SJCRH30 (cell line): ENCODE measurements at places on chromosomes 13 and 19. TPM values are rescaled to one million over a fixed set of nuclear protein-coding genes. Genes with fewer than 3 reads are reported as not detected.
A peak's percentile ranks its signal among the peaks of the same experiment; 100 is the strongest.

DNA sequence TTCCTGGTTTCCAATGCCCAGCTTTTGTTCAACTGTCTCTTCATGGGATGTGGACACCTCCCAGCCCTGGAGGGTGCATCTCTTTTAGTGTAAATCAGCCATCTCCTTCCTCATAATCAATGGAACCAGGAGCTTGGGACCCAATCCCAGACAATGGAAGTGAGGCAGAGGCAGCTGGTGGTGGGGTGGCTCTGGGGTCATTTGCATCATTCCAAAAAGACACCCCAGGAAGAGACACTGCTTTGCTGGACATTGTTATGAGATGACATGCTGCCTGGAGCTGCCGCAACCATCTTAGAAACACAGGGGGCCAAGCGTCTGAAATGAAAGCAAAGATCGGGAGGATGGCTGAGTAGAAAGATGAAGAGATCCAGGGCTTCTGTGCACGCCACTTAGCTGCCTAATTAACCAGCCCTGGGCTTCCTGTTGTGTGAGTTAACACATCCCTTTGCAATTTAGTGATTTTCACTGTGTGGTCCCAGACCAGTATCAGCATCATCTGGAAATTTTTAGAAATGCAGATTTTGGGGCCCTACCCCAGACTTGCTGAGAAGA, 36.1 kb downstream of the IRS2 start:
- no peak overlapping the region for H3K27ac ChIP-seq
- H3K4me3 ChIP-seq, result no peak overlapping the region
- H3K4me1 ChIP-seq, result no peaks in the 10 kb centered on the region

DNA sequence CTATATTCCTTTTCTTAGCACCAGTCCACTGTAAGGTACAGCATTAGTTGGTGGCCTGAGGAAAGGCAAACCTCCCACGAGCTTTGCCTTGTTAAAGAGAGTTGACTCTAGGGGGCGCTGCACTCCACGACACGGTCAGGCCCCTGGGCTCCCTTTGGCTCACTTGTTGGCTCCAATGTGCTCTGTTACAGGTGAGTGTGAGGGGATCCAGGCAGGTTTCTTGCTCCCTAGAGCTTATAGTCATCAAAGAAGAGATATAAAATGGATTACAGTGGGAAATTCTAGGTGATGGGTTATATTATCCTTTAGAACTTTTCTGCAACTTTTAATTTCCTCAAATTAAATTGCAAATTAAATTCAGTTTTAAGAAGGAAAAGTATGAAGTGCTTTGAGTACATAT, 3.7 kb downstream of the WDR87 start:
- no peaks in the 10 kb centered on the region for H3K36me3 ChIP-seq
- peak; percentile 82 for DNase-seq
- H3K27me3 ChIP-seq, result no peaks in the 10 kb centered on the region
- H3K27ac ChIP-seq, result no peak overlapping the region
- no peak overlapping the region for H3K4me3 ChIP-seq

Gene SHC2
- total RNA-seq, result 0.12 and 0.23 TPM in 2 replicates

Gene AP1M2
- 0.35 and 0.40 TPM in 2 replicates for total RNA-seq

GRCh38 chr19:13119627-13120026, 1.6 kb downstream of the NACC1 start:
- no peak for DNase-seq
- no peaks in the 10 kb centered on the region; the same call in 1 of the 2 replicates for H3K4me1 ChIP-seq
- H3K27ac ChIP-seq, result no peak overlapping the region
- H3K36me3 ChIP-seq, result peaks cover 27% of the 10 kb centered on the region

- no peaks in the 10 kb centered on the region for H3K27me3 ChIP-seq
- H3K4me3 ChIP-seq, result peak overlapping the region; percentile 84
- H3K27ac ChIP-seq, result no peak overlapping the region
- no peak for DNase-seq
- H3K4me1 ChIP-seq, result no peaks in the 10 kb centered on the region
- peaks cover 9% of the 10 kb centered on the region for H3K36me3 ChIP-seq
Measured at GRCh38 chr19:18920400-18920799, 885 bp downstream of the DDX49 start.

Gene FAM83E
- total RNA-seq, result 1.9 and 3.3 TPM in 2 replicates

DNA sequence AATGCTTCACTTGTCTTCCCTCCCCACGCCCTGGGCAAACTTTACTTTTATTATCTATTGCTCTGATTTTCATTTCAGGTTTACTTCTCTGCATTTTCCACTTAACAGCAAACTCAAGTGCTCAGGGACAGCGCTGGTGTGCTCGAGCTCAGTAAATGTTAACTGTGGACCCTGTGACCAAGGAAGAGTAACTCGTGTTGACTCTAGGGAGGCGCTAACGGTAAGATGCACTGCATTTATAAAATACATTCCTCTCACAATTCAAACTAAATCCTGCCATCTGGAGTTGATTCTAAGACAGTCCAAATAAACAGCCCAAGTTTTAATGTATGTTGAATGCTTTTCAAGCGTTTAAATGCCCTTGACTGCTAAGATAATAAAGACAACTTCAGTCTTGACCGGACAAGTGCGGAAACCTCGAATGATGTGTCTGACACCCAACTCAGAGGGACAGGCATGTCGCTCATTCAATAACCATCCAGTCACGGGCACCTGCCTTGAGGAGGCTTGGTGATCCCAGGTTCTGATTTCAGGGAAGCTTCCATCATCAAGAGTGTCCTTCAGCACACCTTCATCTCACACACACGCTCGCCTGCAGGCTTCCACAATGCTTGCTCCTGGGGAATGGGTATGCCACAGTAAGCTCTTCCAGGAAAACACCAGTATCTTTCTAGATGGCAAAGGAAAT, 93.2 kb downstream of the STK24 start:
- DNase-seq, result peak; percentile 25
- H3K27ac ChIP-seq, result peak overlapping the region; percentile 94
- H3K36me3 ChIP-seq, result no peaks in the 10 kb centered on the region
- H3K27me3 ChIP-seq, result no peaks in the 10 kb centered on the region

DNA sequence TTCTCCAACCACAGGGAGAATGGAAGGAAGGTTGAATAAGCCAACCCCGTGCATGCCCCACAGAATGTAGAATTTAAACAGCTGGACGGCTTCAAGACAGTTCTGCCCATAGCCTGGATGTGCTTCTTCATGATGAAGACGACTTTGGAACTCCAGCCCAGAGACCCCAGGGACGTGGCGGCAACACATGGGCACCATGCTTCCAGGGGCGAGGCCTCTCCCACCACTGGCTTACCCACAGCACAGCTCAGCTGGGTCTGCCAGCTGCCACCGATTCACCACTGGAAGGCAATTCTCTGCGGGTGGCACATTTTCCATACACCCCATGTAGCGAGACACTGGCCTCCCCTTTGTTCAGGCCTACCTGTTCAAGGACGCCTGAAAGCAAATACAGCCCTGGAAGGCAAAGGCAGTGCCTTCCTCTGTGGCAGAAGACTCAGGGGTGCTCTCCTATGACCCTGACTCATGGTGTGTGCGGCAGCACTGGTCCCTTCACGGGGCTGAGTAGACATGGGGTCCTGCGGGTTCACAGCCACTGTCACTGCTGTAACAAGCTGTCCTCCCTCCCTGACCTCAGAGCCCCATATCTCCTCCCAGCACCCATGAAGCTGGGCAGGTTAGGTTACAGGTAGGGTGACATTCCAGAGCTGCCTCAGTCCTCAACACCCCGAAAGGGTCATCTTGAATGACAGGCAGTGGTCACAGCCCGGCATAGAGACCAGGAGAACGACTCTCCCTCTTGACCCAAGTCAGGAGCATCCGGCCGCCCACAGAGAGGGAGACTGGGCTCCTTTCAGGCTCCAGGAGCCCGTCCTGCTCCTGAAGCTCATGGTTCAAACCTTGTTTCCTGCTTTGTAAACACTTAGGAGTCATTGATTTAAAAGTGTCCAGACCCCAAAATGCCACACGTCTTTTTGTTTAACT, 72.7 kb downstream of the SPACA7 start:
- H3K36me3 ChIP-seq, result no peaks in the 10 kb centered on the region
- DNase-seq, result no peak
- no peak overlapping the region for H3K4me3 ChIP-seq
- no peaks in the 10 kb centered on the region for H3K4me1 ChIP-seq
- H3K27me3 ChIP-seq, result no peaks in the 10 kb centered on the region
- no peak overlapping the region for H3K27ac ChIP-seq

DNA sequence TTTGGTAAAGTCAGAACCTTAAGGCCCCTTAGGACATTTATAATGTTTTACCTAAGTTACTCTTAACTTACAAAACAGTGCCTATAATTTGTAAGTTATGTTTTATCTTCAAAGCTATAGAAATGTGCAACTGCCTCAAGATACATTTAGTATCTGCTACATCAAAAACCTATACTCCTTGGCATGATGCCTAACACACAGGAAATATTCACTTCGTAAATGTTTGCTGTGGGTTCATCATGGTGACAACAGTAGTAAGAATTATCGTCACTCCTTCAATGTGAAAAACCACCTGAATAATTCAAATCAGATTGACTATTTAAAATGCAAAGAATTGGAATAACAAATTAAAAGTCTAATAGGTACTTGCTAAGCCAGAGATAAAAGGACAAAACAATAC, 184.1 kb downstream of the DIAPH3 start:
- H3K4me3 ChIP-seq, result no peak overlapping the region
- H3K36me3 ChIP-seq, result peaks cover 27% of the 10 kb centered on the region
- H3K4me1 ChIP-seq, result no peaks in the 10 kb centered on the region
- DNase-seq, result no peak

DNA sequence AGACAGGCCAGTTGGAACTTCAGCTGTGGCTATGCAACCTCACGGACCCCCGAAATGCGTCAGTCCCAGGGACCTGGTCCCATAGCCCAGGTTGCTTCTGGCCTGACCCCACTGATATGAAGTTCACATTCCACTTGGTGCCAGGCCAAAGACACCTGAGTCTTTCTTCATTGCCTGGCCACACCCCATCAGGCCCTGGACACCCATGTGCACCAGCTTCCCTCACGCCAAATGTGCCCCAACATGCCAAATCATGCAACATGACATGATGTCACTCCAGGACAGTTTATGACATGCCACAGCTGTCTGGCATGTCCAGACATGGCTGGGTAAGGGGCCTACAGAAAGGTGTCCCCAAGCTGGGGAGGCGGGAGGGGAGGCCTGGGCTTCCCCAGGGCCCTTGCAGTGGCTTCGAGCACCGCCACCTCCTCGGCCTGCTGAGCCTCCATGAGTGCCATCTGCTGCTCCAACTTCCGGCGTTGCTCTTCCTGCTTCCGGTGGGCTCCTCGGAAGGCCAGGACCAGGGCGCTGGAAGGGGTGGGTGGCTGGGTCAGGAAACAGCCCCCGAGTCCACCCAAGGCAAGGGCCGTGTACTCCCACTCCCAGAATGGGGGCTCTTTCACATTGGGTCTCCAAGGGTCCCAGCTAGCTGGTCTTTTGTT, 4.3 kb upstream of the NR2F6 start:
- H3K27me3 ChIP-seq, result peaks cover 3% of the 10 kb centered on the region; the same call in 1 of the 2 replicates
- H3K27ac ChIP-seq, result peak overlapping the region; percentile 34; the same call in 1 of the 2 replicates
- H3K36me3 ChIP-seq, result no peaks in the 10 kb centered on the region
- no peak overlapping the region for H3K4me3 ChIP-seq
- DNase-seq, result no peak
- H3K4me1 ChIP-seq, result peaks cover 34% of the 10 kb centered on the region

Gene RFXAP
- total RNA-seq, result 7.3 and 8.9 TPM in 2 replicates

Gene CDX2
- total RNA-seq, result not detected in 2 replicates

Gene PSG5
- not detected in 2 replicates for total RNA-seq

GRCh38 chr13:32941368-32941767, 74.9 kb upstream of the KL start:
- no peak overlapping the region for H3K4me3 ChIP-seq
- H3K27me3 ChIP-seq, result no peaks in the 10 kb centered on the region
- peak overlapping the region; percentile 60; the same call in 1 of the 2 replicates for H3K27ac ChIP-seq
- H3K4me1 ChIP-seq, result peaks cover 26% of the 10 kb centered on the region
- no peaks in the 10 kb centered on the region for H3K36me3 ChIP-seq

DNA sequence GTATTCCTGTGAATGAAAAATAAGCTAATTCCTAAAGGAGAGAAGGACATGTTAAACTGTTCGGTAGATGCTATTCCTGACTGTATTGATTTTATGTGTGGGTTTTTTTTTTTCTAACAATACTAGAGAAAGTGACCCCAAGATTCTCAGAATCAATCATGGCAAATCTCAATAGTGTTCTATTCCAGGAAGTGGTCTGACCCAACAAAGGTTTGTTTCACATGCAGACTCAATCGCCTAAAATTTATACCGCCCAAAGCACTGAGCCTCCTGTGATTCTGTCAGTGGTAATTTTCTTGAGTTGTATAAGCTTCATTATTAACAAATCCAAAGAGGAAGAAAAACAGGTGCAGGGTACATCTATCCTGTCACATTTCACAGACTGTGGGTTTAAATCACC, 293.7 kb downstream of the SUCLA2 start:
- no peaks in the 10 kb centered on the region for H3K27me3 ChIP-seq
- DNase-seq, result no peak
- H3K4me3 ChIP-seq, result no peak overlapping the region
- no peaks in the 10 kb centered on the region for H3K36me3 ChIP-seq

DNA sequence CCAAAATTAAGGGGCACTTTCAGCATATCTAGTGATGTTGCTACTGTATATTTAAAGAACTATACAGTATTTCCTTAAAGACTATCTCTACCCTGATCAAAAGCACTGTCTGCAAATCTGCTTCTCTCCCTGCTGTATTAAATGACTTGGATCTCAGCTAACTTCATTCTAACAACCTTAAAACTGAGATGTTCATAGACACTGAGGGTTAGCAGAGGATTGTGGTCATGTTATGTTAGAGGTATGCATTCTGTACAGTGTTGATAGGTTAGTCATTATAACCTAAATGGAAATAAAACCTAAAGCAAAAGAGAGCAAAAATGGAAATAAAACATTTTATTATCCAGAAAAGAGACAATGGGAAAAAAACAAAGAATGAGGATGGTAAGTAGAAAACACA, 9.9 kb downstream of the GPR183 start:
- no peaks in the 10 kb centered on the region for H3K27me3 ChIP-seq
- DNase-seq, result no peak
- no peak overlapping the region for H3K4me3 ChIP-seq

Gene CAMSAP3
- total RNA-seq, result 0.04 and 0.10 TPM in 2 replicates

- no peaks in the 10 kb centered on the region for H3K36me3 ChIP-seq
- H3K4me1 ChIP-seq, result no peaks in the 10 kb centered on the region
- no peak overlapping the region for H3K4me3 ChIP-seq
- no peaks in the 10 kb centered on the region for H3K27me3 ChIP-seq
- no peak for DNase-seq
Measured at GRCh38 chr19:13281567-13282291, 131.5 kb downstream of the IER2 start.

Gene COX6B2
- 0.45 TPM in 1 of 2 replicates, not detected in the other for total RNA-seq

GRCh38 chr19:46494941-46495785, 504 bp downstream of the PNMA8B start:
- no peaks in the 10 kb centered on the region for H3K4me1 ChIP-seq
- peaks cover 7% of the 10 kb centered on the region; the same call in 1 of the 2 replicates for H3K27me3 ChIP-seq
- no peak for DNase-seq
- H3K36me3 ChIP-seq, result no peaks in the 10 kb centered on the region
- H3K4me3 ChIP-seq, result peak overlapping the region; percentile 12; the same call in 1 of the 2 replicates

Gene ONECUT3
- not detected in 2 replicates for total RNA-seq

DNA sequence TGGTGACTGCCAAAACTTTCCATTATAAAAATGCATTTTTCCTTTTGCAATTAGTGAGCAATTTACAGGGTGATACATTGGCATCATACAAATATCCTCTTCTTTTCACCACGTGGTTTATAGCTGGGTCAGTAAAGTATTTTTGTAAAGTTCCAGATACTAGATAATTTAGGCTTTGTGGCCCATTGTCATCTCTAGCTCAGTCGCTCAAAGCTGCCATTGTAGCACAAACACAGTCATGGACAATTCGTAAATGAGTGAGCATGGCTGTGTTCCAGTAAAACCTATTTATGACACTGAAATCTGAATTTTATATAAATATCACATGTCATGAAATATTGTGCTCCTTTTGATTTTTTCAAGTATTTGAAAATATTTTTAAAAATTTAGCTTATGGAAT, 162.9 kb downstream of the USP12 start:
- no peaks in the 10 kb centered on the region for H3K36me3 ChIP-seq
- no peak overlapping the region for H3K4me3 ChIP-seq
- DNase-seq, result no peak
- peaks cover 16% of the 10 kb centered on the region for H3K4me1 ChIP-seq
- H3K27ac ChIP-seq, result no peak overlapping the region

Gene IGFL2
- not detected in 2 replicates for total RNA-seq

Gene SLC6A16
- total RNA-seq, result 0.33 and 0.40 TPM in 2 replicates
